ENCODE measurements at places on chromosomes 6 and 20.

- DNase-seq = no peak
Measured at GRCh38 chr20:41234041-41234440, 83.5 kb downstream of the ZHX3 start.

GRCh38 chr6:52620055-52620905 is 43.4 kb upstream of the TRAM2 start:
- no peak for DNase-seq

- peak; percentile 47 for DNase-seq
Measured at GRCh38 chr6:97850458-97851212, 567.6 kb upstream of the MMS22L start.

GRCh38 chr6:3117912-3118352 is 579 bp upstream of the BPHL start:
- DNase-seq = no peak

- no peak for DNase-seq
Measured at GRCh38 chr6:36499918-36500317, 47.4 kb downstream of the STK38 start.

DNA sequence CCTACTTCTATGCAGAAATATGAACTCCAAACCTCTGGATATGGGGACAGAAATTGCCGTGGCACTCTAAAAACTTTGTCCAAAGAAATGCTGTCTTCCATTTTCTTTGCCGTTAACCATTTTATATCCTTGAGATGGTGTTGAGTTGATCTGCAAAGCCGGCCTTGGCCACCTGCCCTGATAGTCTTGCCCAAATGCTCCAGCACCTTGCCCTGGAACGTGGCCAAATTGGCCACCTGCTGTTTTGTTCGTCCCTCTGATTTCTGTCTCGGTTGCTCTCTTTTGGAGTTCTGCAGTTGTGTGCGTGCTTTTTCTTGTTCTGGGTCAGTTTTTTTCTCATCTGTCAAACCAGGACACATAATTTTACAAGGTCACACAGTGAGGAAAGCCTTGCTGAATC is 239.7 kb upstream of the GMDS start:
- DNase-seq = no peak
